ENCODE measurements at places on chromosomes 2 and 18. TPM values are rescaled to one million over a fixed set of nuclear protein-coding genes. Genes with fewer than 3 reads are reported as not detected.

DNA sequence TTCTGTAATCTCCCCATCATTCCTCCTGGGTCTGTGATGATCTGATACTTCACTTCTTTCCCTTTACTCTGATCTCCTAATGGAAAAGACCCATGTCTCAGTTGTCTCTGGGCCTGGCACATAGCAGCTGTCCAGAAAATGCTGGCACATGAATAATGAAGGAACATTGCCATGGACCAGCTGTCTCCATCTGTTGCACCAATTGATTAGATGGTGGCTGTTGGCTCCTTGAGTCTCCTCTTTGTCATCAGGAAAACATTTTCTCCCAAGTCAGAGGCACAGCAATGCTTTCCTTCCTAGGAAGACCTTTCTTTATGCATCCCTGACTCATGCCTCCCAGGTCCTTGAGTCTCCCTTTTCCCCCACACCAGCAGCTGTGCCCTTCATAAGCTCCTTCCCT lies 286.2 kb upstream of the CXCR4 start:
- H3K36me3 ChIP-seq: no peaks in the 10 kb centered on the region
- no peaks in the 10 kb centered on the region for H3K27me3 ChIP-seq
- H3K27ac ChIP-seq: no peak overlapping the region
- H3K4me3 ChIP-seq: no peak overlapping the region

- no peaks in the 10 kb centered on the region for H3K27me3 ChIP-seq
- no peaks in the 10 kb centered on the region for H3K4me1 ChIP-seq
- H3K4me3 ChIP-seq: no peak overlapping the region
- no peaks in the 10 kb centered on the region for H3K36me3 ChIP-seq
Observed at GRCh38 chr2:51011693-51012092, 20.2 kb downstream of the NRXN1 start.

GRCh38 chr2:120805602-120806001 lies 69.9 kb downstream of the GLI2 start:
- no peaks in the 10 kb centered on the region for H3K4me1 ChIP-seq
- no peaks in the 10 kb centered on the region for H3K27me3 ChIP-seq
- H3K27ac ChIP-seq: peak overlapping the region; percentile 49
- no peak overlapping the region for H3K4me3 ChIP-seq
- no peaks in the 10 kb centered on the region for H3K36me3 ChIP-seq

- no peaks in the 10 kb centered on the region for H3K27me3 ChIP-seq
- H3K36me3 ChIP-seq: no peaks in the 10 kb centered on the region
- H3K27ac ChIP-seq: no peak overlapping the region
- H3K4me1 ChIP-seq: no peaks in the 10 kb centered on the region
- no peak for DNase-seq
- no peak overlapping the region for H3K4me3 ChIP-seq
Observed at GRCh38 chr2:227629435-227629834, 12.1 kb downstream of the SCYGR4 start.

POTEC gene
- total RNA-seq: not detected

MRPL30 gene
- 40.5 TPM for total RNA-seq

DNA sequence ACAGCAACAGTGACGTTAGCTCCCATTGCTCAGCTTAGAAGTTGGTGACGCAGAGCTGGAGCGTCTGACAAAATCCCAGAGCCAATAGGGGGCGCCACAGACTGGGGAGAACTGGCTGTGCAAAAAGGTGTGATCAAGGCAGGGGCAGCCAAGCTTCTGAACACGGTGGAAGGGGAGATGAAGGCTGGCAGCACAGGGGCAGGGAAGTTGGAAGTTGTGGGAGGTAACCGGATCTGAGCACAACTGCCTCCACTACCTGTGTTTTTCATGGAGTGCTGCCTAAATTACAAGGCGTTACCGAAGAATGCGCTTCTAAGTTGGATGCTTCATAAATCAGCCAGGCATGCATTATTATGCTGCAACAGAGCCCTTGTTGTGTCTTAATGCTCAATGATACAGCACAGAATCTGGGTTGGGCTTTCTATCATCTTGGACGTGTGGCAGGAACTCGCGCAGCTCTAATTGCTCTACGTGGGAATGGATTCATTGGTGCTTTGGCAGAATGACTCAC lies 370.0 kb downstream of the SLC4A3 start:
- no peaks in the 10 kb centered on the region for H3K27me3 ChIP-seq
- H3K4me3 ChIP-seq: no peak overlapping the region
- H3K27ac ChIP-seq: no peak overlapping the region
- H3K4me1 ChIP-seq: no peaks in the 10 kb centered on the region
- DNase-seq: no peak

LHCGR gene
- total RNA-seq: not detected

DNA sequence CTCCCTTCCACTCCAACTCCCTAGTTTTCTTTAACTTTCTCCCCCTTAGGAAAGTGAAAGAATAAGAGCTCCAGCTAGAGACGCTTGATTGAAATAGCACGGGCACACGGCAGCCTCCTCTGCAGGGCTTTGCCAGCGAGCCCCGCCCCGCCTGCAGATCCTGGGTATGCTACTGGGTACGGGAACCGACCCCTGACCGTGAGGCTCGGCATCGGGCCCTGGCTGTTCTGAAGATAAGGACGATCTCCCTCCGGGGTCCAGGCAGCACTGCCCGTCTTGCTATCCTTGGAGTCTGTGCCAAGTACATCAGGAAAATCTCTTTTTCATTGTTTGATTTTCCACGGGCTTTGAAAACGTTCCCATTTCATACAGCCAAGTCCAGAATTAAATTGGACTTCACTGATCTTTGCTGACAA lies 284.5 kb downstream of the MTX2 start:
- peak; percentile 80 for DNase-seq
- H3K27ac ChIP-seq: peak overlapping the region; percentile 64
- no peaks in the 10 kb centered on the region for H3K36me3 ChIP-seq

RBM44 gene
- total RNA-seq: 1.7 TPM

CTAGE1 gene
- total RNA-seq: not detected

GRCh38 chr2:221792971-221793521 lies 220.9 kb upstream of the EPHA4 start:
- H3K36me3 ChIP-seq: no peaks in the 10 kb centered on the region
- no peaks in the 10 kb centered on the region for H3K27me3 ChIP-seq
- no peak for DNase-seq

DNA sequence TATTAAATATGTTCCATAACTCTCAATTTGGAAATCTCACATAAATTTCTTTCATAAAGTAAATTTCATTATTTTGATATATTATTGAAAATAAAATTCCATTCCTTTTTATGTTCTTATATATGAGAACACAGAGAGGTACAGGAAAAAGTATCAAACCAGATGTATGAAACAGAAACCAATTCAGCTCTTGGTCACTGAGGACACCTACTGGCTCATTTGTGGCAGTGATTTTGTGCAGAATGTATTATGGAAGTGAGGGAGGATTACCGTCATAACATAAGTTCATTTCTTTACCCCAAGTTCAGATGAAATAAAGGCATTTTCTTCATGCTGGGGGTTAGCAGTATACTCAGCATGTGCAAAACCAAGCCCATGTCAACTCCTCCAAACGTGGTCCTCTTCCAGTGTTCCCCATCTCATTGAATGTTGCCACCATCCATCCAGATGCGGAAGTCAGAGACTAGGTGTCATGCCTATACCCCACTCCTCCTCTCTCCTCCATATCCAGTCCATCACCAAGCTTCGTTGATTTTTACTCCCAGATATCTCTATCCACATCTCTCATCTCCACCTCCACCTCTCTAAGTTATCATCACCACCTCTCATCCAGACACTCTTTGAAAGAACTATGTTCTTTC lies 41.7 kb upstream of the MALL start:
- no peaks in the 10 kb centered on the region for H3K36me3 ChIP-seq
- no peak overlapping the region for H3K27ac ChIP-seq
- H3K27me3 ChIP-seq: no peaks in the 10 kb centered on the region
- no peak for DNase-seq
- no peak overlapping the region for H3K4me3 ChIP-seq

- no peak for DNase-seq
- H3K27ac ChIP-seq: no peak overlapping the region
- H3K4me1 ChIP-seq: no peaks in the 10 kb centered on the region
- H3K4me3 ChIP-seq: no peak overlapping the region
- H3K36me3 ChIP-seq: no peaks in the 10 kb centered on the region
Observed at GRCh38 chr2:145273840-145274239, 753.9 kb upstream of the ZEB2 start.

GRCh38 chr2:144082327-144082726 lies 437.6 kb downstream of the ZEB2 start:
- peaks cover 5% of the 10 kb centered on the region for H3K4me1 ChIP-seq
- DNase-seq: no peak
- H3K27me3 ChIP-seq: no peaks in the 10 kb centered on the region

DNA sequence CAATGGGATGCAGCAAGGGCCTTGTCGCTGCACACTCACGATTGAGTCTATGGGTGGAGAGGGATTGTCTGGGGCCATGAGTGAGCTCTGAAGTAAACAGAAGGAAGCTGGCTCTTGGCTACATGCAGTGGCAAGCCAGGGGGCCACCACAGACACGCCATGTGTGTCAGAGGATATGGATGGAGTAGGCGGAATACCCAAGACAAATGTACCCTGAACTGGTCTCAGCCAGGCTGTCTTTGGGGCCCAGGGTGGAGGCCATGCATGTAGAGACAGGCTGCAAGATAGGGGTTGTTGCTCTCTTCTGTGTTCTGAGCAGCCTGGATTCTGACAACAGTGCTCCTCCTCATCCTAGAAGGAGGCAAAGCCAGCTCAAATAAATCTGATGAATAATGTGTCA lies 24.0 kb upstream of the ITGA6 start:
- H3K36me3 ChIP-seq: no peaks in the 10 kb centered on the region
- H3K4me3 ChIP-seq: no peak overlapping the region
- no peak for DNase-seq
- no peak overlapping the region for H3K27ac ChIP-seq
- no peaks in the 10 kb centered on the region for H3K4me1 ChIP-seq

GRCh38 chr18:40944576-40944975 lies 1010.5 kb upstream of the PIK3C3 start:
- H3K27me3 ChIP-seq: no peaks in the 10 kb centered on the region
- H3K4me1 ChIP-seq: no peaks in the 10 kb centered on the region
- H3K36me3 ChIP-seq: no peaks in the 10 kb centered on the region
- H3K27ac ChIP-seq: no peak overlapping the region
- H3K4me3 ChIP-seq: no peak overlapping the region
- no peak for DNase-seq

- H3K27ac ChIP-seq: no peak overlapping the region
- peaks cover 3% of the 10 kb centered on the region for H3K4me1 ChIP-seq
- no peaks in the 10 kb centered on the region for H3K36me3 ChIP-seq
- H3K4me3 ChIP-seq: no peak overlapping the region
- H3K27me3 ChIP-seq: no peaks in the 10 kb centered on the region
- DNase-seq: no peak
Observed at GRCh38 chr2:60053791-60054190, 499.7 kb downstream of the BCL11A start.

DNA sequence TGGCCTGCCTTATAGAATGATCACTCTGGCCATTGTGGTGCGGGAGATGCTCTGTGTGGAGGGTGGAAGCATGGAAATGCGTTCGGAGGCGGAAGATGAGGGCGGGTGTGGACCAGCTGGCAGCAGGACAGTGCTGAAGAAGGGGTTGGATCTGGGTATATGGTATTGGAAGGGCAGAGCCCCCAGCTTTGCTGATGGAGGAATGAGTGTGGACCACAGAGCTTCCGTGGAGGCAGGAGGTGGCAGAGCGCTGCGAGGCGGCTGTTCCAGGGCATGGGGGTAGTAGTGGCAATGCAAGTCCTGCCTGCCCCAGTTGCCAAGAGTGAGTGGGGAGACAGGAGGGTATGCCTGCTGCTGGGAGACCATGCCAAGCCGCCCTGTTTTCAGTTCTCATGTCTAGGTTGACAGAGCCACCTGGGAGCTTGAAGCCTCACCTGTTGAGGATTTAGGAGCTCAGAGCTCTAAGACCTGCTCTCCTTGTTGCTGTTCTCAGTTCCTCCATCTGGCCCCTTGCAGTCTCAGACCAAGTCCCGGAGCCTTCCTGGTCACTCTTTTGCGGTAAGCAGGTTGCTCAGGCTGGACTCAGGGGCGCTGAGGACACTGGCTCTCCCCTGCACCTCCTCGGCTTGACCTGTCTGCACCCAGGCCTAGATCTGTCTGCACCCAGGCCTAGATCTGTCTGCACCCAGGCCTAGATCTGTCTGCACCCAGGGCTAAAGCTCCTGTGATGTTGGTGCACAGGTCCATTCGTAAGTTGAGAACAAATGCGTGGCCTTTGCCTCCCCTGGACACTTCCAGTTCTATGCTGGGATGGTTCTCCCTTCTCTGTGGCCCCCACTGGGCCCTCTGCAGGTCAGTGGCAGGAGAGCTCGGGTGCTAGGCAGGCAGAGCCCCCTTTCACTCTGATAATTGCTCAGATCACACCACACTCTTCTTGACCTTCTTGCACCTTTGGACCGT lies 290.5 kb upstream of the HS6ST1 start:
- no peaks in the 10 kb centered on the region for H3K36me3 ChIP-seq
- H3K27me3 ChIP-seq: no peaks in the 10 kb centered on the region
- H3K27ac ChIP-seq: no peak overlapping the region
- H3K4me3 ChIP-seq: no peak overlapping the region
- DNase-seq: peak; percentile 46

- H3K27me3 ChIP-seq: peaks cover 4% of the 10 kb centered on the region
- no peak overlapping the region for H3K27ac ChIP-seq
- no peak for DNase-seq
- no peaks in the 10 kb centered on the region for H3K4me1 ChIP-seq
- no peaks in the 10 kb centered on the region for H3K36me3 ChIP-seq
Observed at GRCh38 chr18:37385846-37386778, 179.5 kb downstream of the CELF4 start.

DPP4 gene
- 11.9 TPM for total RNA-seq

CUL3 gene
- 61.6 TPM for total RNA-seq

RESP18 gene
- not detected for total RNA-seq

- no peak overlapping the region for H3K27ac ChIP-seq
- no peak for DNase-seq
- peaks cover 35% of the 10 kb centered on the region for H3K27me3 ChIP-seq
- H3K4me3 ChIP-seq: no peak overlapping the region
Observed at GRCh38 chr2:26845021-26845420, 2.9 kb upstream of the DPYSL5 start.

GREB1L gene
- 2.1 TPM for total RNA-seq

RFX8 gene
- total RNA-seq: not detected
